ENCODE measurements at places on chromosomes 7 and 10.
A peak's percentile ranks its signal among the peaks of the same experiment; 100 is the strongest.

GRCh38 chr7:20307119-20307518 lies 23.6 kb upstream of the ITGB8 start:
- no peaks in the 10 kb centered on the region for H3K27me3 ChIP-seq
- no peaks in the 10 kb centered on the region for H3K36me3 ChIP-seq
- H3K27ac ChIP-seq = no peak overlapping the region
- H3K4me1 ChIP-seq = no peaks in the 10 kb centered on the region

DNA sequence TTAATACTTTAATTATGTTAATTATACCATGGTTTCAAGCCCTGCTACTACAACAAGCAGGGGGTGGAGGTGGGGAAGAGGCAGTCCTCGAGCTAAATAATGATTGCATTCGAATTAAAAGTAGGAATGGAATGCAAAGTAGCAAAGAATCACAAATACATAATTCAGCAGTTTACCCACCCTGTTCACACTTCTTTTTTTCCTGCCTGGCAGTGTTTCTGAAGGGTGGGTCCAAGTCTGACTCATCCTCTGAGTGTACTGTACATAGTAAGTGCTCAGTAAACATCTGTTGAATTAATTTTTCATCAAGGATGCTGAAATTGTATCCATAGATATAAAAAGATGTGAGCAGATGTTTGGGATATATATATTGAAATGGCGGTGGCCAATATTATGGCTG lies 778.8 kb downstream of the LRMDA start:
- H3K4me3 ChIP-seq = no peak overlapping the region
- H3K36me3 ChIP-seq = no peaks in the 10 kb centered on the region
- H3K27me3 ChIP-seq = no peaks in the 10 kb centered on the region
- no peaks in the 10 kb centered on the region for H3K4me1 ChIP-seq

- peaks cover 7% of the 10 kb centered on the region for H3K4me1 ChIP-seq
- no peak for DNase-seq
- H3K27ac ChIP-seq = peak overlapping the region; percentile 83
These were observed 1.4 kb downstream of the ERLIN1 start for GRCh38 chr10:100184426-100184825.

- H3K36me3 ChIP-seq = no peaks in the 10 kb centered on the region
- no peaks in the 10 kb centered on the region for H3K4me1 ChIP-seq
- no peak for DNase-seq
- H3K27ac ChIP-seq = no peak overlapping the region
- no peak overlapping the region for H3K4me3 ChIP-seq
These were observed 81.3 kb upstream of the ZNF438 start for GRCh38 chr10:31112961-31113360.
